Stimulated activated CD8-positive, alpha-beta memory T cell treated with anti-CD3 and anti-CD28 coated beads, Interleukin-7, amount 100 ng/mL, for 1 hour (primary cell): ENCODE measurements at places on chromosomes 2 and 18.

DNA sequence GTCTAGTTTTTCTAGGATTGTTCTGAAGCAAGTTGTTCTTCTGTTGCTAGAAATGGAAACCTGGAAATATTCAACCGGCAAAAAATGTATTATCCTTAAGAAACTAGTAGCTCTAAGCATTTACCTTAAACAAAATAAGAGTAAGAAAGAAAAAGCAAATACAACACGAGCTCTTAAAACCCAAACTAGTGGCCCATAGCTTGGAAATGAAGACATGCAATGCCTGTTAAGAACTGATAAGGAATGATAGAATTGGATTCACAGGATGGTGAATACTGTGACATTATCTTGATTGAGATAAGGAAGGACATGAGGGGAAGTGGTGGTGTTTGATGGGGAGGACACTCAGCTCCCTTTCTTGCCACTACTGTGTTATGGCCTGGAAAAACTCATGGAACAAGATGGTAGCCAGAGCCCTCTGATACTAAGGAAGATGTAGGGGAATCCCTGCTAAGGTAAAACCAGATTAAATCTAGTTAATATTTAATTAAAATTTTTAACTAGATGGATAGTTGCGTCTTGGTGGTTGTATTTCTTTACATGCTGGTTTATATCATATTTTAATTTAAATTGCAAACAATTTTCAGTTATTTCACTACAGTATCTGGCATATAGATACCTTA lies 193.8 kb downstream of the LPIN1 start:
- DNase-seq: no peak

- DNase-seq: no peak
Observed at GRCh38 chr2:192827735-192828134, 633.0 kb upstream of the TMEFF2 start.

- no peak for DNase-seq
Observed at GRCh38 chr18:36337679-36338402, 40.3 kb downstream of the FHOD3 start.

GRCh38 chr2:224325941-224326340 lies 76.0 kb downstream of the FAM124B start:
- no peak for DNase-seq

- no peak for DNase-seq
Observed at GRCh38 chr2:118055512-118056164, 32.6 kb upstream of the INSIG2 start.

GRCh38 chr2:78925258-78925657 lies 100.2 kb upstream of the REG3G start:
- no peak for DNase-seq

DNA sequence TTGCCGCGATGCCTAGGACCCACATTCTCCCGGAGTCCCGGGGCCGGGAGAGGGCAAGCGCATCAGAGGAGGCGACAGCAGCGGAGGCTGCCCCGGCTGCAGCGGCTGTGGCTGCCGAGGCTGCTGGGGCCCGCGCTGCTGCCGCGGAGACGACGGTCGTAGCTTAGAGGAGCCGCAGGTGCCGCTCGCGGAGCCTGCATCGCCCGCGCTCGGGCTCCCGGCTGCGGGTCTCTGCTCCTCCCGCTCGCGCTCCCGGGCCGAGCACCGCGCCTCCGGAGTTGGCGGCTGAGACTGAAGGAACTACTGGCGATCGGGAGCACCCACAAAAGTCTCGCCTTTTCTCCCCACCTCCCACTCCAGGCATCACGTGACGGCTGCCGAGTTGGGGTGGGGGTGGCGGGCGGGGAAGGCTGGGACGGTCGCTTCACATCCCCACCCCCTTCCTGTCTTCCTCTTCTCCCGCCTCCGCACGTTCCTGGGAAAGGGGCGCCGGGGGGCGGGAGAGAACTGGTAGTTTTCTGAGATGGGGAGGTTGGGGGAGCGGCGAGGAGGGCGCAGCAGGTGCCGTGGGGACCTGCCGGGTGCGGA lies at the start of gene LYPD1:
Gene LYPD1, minus strand, starts transcription at position 298 of the 588 bp plus-strand sequence. Its CDS starts 273 bp downstream, at position 25.
- no peak for DNase-seq

DNA sequence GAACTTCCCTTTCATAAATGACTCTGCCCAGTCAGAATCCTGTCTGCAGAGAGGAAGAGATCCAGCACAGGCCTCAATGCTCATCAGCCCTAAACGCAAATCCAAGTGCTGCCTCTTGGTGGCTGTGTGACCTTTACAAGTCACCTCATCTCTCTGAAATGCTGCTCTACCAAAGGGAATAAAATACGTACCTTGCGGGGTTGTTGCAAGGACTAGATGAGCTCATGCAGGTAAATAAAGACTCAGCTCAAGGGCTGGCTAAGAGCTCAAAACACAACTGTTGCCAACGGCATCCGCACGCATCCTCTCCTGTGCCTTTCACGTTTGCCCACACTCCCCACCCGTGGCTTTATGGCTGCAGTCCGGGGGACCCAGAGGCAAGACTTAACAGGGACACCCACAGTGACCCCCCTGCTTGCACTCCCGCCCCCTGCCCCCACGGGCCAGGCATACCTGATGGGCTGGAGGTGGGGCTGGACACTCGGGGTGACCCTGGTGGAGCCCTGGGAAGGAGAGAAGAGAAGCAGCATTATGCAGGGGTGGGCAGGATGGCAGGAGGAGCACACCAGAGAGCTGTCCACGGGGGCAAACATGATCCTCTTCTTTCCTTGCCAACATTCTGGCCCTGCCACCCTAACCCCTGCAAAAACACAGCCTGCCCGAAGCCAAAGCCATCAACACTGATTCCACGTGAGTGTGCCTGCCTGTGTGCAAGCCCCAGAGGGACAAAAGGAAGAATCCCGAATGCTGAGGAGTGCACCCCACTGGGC lies 102.6 kb downstream of the TNS1 start:
- DNase-seq: no peak

DNA sequence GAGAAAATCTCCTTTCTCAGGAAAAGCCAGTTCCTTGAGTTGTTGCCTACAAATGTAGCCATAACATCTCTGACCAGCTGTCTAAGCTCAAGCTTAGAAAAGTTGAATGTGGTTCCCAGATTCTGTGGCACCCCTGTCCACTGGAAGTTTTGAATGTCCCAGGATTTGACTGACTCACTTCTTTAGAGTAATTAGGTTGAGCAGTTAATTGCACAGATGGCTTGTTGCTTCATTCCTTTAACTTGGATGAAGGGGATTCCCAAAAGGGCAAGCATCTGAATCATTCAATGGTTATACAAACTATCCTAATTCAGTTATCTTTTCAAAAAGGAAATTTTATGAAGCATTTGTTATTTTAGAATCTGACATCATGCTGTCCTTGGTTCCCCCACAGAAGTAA lies 374.7 kb downstream of the LNPK start:
- no peak for DNase-seq

DNA sequence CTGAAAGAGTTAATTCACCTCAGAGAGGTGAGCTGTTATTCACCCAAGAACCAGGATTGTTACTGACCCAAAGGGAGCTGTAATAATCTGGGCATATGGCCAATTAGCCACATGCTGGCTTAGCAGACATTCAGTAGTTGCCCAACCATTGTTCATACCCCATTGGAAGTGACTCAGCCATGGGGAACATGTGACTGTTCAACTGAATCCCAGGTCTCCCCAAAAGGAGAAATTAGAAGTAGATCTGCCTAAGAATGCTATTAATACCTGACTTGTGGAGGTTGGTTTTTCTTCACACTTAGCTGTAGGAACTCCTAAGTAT lies 272.6 kb upstream of the UBE2E3 start:
- no peak for DNase-seq

DNA sequence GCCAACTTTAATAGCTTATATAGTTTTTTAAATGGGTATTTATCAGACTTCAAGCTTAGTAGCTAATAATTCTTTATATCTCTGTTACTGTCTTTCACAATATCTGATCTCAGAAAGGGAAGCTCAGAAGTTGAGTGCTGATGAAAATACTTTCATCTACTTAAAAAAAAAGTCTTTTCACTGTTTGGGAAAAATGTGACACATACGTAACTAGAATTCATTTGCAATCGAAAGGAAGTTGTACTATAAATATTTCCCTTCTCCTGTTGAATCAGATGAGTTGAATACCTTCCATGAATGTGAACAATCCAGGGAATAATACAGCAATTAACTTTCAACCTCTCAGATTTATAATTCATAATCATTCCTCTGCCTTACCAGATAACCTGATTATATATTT lies 811 bp upstream of the SCG2 start:
- DNase-seq: no peak

GRCh38 chr18:22838639-22839277 lies 94.4 kb upstream of the RBBP8 start:
- no peak for DNase-seq

- DNase-seq: no peak
Observed at GRCh38 chr2:88753833-88754584, 62.5 kb downstream of the RPIA start.

- no peak for DNase-seq
Observed at GRCh38 chr2:208511016-208511415, 104.4 kb downstream of the PTH2R start.

DNA sequence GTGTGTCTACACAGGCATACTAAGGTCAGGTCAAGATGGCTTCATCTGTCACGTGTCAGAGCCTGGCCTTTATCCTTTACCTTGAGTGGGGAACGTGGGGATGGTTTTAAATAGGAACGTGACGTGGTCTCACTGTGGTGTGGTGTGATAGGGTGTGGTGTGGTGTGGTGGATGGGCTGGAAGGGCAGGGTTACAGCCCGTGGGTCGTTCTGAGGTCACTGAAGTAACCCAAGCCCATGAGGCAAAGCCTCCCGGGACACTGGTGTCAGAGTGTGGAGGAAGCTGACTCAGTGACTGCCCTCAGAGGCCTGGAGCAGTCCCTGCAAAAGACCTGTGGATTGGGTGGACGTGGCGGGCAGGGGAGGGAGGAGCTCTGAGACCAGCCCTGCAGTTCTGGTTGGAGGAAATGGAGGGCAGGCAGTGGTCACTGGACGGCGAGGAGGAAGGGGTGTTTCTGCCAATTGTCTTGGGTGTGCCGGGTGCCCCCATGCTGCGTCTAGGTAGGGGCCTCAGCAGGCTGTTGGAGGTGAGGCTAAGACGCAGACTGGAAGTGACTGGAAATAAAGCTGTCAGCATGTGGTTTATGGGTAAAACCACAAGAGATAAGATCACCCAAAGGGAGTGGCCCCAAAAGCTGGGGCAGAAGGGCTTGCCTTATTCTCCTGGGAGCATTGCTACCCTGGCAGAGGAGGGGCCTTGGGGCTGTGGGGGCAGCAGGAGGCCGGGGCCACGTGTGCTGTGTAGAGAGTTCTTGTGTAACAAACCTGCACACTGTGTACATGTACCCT lies 84.8 kb downstream of the SH3RF3 start:
- DNase-seq: peak; percentile 14

GRCh38 chr2:234673961-234674759 lies 177.3 kb upstream of the ARL4C start:
- DNase-seq: no peak

GRCh38 chr2:208491641-208492040 lies 85.0 kb downstream of the PTH2R start:
- DNase-seq: no peak

GRCh38 chr2:189305291-189305943 lies 125.9 kb upstream of the COL5A2 start:
- DNase-seq: no peak

GRCh38 chr2:108351889-108352288 lies 25.9 kb upstream of the SULT1C4 start:
- no peak for DNase-seq

- no peak for DNase-seq
Observed at GRCh38 chr18:23825978-23826405, 136.7 kb downstream of the LAMA3 start.

GRCh38 chr2:181312515-181312927 lies 144.7 kb upstream of the ITGA4 start:
- DNase-seq: no peak

DNA sequence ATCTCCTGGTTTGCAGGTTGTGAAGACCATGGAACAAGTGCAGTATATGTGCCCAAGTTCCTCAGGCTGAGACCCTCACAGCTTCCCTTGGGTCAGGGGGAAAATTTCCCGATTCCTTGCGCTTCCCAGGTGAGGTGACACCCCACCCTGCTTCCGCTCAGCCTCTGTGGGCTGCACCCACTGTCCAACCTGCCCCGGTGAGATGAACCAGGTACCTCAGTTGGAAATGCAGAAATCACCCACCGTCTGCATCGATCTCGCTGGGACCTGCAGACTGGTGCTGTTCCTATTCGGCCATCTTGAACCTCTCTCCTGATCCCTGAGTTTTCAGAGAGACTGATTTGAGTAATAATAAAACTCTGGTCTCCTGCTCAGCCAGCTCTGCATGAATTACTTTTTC lies 30.6 kb downstream of the CHCHD5 start:
- no peak for DNase-seq

DNA sequence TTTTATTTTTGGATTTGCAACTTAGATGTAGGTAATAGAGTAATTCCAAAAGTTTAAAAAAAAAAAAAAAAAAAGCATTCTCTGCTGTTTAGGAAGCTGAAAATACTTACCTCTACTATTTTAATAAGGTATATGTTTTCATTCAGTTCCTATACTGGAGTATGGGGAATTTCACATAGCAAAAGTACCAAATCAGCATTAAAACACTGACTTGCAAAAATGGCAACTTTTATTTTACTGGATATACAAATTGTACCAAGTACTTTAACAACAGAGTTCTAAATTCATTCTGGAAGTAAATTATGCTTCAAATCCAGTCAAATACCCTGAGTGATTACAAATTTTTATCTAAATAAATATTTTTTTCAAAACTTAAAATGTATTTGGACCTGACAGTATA lies 76.7 kb downstream of the TCF4 start:
- DNase-seq: no peak

GRCh38 chr18:12011199-12011956 lies 30.1 kb downstream of the IMPA2 start:
- DNase-seq: no peak

DNA sequence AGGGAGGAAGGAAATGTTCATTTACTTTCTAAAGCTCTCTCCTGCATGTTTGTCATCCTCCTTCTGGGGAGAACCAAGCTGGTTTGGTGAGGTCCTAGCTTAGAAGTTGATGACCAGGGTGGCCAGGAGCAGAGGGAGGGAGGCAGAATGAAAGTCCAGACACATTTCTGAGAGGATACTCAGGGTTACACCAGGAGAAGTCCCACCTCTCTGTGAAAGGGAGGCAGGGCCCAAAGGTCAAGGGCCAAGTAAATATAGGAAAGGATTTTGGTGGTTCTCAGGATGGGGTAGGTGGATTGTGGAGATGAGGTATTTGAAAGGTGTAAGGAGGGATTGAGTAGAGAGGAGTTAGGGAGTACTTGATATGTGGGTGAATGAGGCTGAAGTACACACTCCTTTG lies 58.0 kb upstream of the FBXO11 start:
- no peak for DNase-seq

GRCh38 chr18:41703744-41704530 lies 251.1 kb upstream of the PIK3C3 start:
- DNase-seq: no peak

DNA sequence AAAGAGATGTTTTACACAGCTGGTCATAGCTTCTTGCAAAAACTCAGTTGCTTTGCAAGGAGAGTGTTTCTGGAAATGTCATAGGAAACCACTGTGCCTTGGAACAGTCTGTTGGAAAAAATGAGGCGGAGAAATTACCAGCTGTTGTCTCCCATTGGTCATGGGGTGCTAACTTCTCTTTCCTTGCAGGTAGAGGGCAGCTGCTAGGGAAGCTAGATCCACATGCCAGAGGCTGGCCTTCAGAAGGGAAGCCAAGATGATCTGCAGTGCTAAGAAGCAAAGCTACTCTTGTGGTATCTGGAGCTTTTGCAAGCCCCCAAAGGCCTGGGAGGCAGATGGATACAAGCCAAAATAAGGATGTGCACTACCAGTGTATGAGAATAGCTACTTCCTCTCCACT lies 34.8 kb upstream of the LAMA1 start:
- no peak for DNase-seq

- no peak for DNase-seq
Observed at GRCh38 chr2:163734401-163734800, 1.4 kb downstream of the FIGN start.

- no peak for DNase-seq
Observed at GRCh38 chr18:79571211-79572092, 108.2 kb upstream of the CTDP1 start.
